ENCODE measurements at places on chromosomes 2 and 18.

- DNase-seq, result peak; percentile 52
These were observed at the start of gene KLF7 for GRCh38 chr2:207165121-207166038. TSS of gene KLF7 (minus strand) at chr2:207165948. CDS start at chr2:207165568, 380 bp downstream.

GRCh38 chr2:31088504-31089195, 49.6 kb downstream of the GALNT14 start:
- DNase-seq, result no peak

DNA sequence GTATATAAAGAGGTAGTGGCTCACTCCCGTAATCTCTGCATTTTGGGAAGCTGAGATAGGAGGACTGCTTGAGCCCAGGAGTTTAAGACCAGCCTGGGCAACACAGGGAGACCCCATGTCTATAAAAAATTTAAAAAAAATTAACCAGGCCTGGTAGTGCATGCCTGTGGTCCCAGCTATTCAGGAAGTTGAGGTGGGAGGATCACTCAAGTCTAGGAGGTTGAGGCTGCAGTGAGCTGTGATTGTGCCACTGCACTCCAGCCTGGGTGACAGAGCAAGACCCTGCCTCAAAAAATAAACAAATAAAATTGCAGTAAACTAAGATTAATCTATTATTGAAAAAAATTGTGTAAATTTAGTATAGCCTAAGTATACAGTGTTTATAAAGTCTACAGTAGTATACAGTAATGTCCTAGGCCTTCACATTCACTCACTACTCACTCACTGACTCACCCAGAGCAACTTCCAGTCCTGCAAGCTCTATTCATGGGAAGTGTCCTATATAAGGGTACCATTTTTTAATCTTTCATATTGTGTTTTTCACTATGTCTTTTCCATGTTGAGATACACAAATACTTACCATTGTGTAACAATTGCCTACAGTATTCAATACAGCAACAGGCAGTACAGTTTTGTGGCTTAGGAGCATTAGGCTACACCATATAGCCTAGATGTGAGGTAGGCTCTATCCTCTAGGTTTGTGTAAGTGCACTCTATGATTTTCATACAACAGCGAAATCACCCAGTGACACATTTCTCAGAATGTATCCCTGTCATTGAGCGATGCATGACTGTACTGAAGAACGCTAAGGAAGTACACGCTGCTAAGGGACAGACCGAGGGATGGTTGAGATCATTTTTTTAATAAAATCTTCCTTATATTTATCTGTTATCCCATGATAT, 10.4 kb upstream of the MAP4K3 start:
- DNase-seq, result no peak

DNA sequence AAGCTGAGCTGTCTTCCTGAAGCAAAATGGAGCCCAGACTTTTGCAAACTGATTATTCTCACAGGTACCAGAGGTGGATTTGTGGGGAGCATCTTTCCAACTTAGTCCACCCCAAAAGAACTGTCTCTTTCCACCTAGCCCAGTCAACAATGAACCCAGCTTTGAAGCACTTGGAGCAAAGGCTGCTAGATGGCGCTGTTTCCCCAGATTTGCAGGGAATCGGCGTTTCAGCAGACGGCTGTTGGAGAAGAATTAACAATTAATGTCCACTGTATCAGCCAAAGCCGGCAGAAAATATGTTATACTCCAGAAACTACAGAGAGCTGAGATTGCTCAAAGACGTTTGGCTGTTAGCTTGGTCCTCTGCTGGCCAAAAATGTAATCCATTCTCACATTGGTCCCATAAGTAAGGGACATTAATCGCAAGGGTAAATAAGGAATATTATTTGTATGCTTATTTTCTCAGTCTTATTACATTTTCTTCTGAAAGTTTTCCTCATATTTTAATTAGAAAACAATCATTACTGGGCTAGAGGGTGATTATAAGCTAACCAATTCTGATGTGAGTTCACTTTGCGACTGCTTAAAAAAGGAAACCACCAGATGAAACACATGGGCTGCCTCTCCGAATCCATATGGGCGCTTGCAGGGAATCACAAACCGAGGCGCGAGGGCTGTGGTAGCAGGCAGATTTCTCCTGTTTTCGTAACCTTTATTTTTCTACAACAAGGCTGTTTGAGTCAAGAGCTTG, 423.8 kb upstream of the MEX3C start:
- DNase-seq, result no peak

- no peak for DNase-seq
These were observed 1.5 kb downstream of the ACTR3 start for GRCh38 chr2:113891265-113891959.

DNA sequence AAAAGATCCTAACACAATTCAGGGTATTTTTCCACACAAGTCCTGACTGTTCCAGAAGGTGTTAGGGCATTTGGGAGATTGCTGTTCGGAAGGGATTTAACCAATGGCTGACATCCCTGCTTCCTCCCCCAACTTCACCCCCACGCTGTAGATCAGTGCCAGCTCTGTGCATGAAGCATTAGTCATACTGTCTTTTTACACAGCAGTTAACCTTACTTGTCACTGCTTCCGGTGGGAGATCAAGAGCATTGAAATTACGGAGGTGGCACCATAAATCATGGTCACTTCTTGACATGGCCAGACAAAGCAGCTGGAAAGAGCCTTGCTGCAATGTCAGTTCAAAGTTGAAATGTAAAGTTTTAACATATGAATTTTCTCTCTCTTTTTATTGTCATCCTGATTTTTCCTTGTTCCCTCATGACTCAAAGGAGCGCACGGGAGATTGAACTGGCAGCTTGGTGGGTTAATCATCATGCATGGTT, 70.2 kb downstream of the HRH4 start:
- DNase-seq, result no peak

GRCh38 chr2:228917220-228917619, 353.9 kb downstream of the PID1 start:
- no peak for DNase-seq

- no peak for DNase-seq
These were observed 98.5 kb upstream of the RIOK3 start for GRCh38 chr18:23354625-23355024.

DNA sequence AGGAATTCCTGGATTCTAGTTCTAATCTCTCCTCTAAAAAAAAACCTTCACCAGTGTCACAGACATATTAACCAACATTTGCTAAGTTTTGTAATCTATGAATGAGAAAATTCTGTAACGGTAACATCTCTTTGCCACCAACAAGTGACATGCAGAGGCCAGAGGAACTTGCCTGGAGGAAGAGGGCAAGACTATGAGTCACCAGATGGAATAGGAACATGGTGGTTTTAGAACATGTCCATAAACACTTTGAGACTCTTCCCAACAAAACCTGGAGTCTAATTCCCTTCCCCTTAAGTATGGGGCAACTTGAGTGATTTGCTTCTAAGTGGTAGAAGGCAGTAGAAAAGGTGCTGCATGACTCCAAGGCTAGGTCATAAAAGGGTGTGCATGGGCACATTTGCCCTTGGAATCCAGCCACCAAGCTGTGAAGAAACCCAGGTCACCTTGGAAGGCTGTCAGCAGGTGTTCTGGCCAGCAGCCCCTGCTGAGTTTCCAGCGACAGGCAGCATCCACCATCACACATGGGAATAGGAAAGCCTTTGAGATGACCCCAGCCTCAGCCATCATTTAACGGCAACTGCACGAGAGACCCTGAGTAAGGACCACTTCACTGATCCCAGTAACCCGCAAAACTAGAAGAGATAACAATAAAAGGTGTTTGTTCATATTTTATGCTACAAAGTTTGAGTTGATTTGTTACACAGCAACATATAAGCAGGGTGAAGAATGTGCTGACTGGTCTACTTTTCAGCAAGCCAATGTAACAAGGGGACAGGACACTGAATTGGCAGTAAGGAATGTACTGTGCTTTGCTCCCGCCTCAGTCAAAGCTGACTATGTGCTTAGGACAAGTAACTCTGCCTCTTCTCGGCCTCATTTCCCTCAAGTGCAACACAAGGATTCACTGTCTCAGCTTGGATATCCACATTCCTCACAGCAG, 90.6 kb downstream of the SKA1 start:
- no peak for DNase-seq

GRCh38 chr2:239283961-239284795, 116.6 kb downstream of the HDAC4 start:
- DNase-seq, result no peak

DNA sequence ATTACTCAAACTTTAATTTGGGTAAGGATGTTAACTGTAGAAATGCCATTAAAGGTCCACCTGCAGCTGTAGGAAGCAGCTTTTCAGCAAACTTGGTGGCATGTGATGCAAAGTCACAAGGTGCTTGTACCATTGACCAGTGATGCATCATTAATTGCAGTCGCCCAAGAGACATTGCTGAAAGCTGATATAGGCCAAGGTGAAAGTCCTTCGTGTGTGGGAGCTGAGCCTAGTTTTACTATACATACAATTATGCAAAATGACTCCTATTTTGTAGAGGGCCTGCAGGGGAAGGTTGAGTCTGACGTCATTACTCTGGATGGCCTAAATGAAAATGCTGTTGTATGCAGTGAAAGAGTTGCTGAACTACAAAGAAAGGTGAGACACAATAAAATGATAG, 40.5 kb downstream of the ALMS1 start:
- DNase-seq, result no peak

DNA sequence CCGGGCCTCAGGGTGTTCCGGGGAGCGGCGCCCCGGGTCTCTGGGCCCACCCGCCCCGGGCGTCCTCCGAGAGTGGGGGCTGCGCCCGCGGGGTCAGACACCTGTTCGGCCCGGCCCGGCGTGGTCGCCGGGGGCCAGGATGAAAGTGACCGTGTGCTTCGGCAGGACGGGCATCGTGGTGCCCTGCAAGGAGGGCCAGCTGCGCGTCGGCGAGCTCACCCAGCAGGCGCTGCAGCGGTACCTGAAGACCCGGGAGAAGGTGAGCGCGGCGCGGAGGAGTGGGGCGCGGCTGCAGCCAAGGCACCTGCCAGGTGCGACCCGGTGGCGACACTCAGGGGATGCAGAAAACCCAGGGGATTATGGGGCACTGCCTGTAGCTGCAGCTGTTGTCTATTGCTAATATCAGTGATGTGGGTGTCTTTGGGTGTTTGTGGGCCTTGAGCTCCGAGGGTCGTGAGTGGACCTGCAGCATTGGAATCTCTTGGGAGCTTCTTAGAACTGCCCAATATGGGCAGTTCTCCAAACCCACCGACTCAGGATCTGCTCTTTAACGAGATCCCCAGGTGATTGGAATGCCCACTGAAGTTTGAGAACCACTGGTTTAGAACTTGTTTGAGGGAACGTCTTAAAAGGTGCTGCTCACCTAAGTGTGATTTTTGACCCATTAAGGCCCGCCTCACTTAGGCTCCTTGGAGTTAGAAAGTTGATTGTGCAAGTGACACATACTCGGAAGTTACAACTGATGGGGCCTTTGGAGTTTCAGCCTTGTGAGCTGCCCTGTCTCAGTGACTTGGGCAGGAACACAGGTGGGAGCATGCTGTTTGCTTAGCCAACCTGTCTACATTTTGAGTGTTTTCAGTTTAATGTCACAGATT, 823 bp downstream of the PARD3B start:
- DNase-seq, result no peak

- DNase-seq, result no peak
These were observed 719.4 kb downstream of the SOCS6 start for GRCh38 chr18:71008257-71008656.

DNA sequence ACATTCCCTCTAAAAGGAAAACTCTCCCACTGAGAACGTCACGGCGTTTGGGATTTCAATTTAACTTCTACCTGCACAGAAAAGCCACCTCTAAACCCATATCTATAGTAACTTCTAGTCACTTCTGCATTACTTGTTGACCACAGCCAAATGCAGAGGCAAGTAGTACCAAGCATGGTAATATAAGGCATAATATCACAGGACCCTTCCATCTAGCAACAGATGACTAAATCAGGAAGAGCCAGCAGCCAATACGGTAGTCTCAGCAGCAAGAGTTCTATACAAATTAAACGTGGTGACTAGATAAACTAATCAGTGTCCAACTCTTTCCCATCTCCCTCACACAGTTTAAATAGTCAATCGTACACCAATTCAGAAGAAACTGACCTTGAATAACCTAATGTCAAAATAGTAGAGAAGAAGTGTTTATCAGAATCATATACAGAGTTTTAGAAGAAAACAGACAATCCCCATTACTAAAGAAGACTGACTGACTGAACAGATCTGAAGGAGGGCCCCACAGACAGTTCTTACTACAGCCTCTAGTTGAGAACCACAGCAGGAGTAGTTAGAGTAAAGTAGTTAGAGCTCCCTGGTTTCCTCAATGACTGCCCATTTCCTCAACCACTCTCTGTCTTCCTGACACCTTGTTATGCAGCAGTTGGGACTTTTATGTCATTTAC, 30.0 kb downstream of the MEMO1 start:
- no peak for DNase-seq

- DNase-seq, result no peak
These were observed 46.6 kb downstream of the CDK15 start for GRCh38 chr2:201852878-201853415.

GRCh38 chr2:150222379-150222778, 265.1 kb downstream of the RND3 start:
- DNase-seq, result no peak

- no peak for DNase-seq
These were observed 11.3 kb downstream of the OSR1 start for GRCh38 chr2:19346983-19347618.
